ENCODE measurements at places on chromosomes 5 and 9.

GRCh38 chr5:89204756-89205155 lies 321.8 kb upstream of the MEF2C start:
- DNase-seq = peak; percentile 40

DNA sequence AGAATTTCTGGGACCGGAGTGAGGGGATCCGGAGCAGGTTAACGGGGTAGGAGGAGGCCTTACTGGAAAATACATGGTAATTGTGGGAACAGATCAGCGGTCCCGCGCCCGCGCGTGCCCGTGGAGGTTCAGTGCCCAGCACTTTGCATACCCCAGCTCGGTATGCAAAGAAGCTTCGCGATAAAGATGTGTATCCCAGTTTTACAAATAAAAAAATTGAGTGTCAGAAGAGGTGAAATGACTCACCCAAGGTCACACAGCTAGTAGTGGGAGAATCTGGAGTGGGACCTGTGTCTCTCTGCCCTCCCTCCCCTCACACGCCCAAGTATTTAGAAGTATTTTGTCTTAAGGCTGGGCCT lies 967 bp downstream of the NEURL1B start:
- no peak for DNase-seq

- DNase-seq = peak; percentile 100
Measured at GRCh38 chr9:115591584-115591984, 473.6 kb upstream of the TNC start.

DNA sequence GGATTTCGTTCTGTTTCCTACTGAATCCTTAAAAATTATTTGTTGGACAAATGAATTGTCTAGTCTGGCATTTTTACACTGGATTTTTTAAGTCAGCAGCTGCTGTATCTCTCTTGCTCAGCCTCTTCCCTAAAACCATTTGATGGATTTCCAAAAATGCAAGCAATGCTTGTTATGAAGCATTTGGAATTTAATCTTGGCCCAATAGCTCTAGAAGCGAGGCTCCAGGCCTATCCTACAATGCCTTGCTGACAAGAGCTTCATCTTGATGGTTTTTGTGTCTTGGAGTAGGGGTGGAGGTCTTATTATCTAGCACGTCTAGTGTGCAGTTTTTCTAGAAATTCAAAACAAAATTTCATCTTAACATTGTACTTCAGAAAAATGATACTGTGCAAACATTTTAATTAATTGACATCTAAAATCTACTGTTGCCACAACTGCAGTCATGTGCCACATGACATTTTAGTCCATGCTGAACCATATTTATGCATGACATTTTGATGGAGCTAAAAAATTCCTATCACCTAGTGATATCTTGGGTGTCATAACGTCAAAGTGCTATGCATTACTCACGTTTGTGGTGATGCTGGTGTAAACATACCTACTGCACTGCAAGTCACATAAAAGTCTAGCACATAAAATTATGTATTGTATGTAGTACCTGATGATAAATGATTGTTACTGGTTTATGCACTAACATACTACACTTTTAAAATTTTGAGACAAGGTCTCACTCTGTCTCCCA lies 5.9 kb upstream of the RAD23B start:
- no peak for DNase-seq

- no peak for DNase-seq
Measured at GRCh38 chr9:117253261-117253660, 161.6 kb downstream of the ASTN2 start.

DNA sequence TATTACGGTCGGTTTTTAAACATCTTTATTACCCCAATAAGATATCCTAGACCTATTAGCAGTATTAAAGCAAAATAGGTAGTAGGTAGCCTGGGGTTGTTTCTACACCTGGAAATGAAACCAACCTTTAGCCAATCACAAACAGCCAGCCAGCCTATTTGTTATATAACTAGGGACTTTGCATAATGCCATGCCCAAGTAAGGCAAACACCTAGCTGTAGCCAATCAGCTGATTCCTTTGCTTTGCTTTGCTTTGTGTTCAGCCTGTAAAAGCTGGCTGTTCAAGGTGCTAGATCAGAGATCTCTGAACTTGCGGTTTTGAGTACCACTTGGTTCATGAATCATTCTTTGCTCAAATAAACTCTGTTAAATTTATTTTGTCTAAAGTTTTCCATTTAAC lies 46.5 kb upstream of the SETD9 start:
- no peak for DNase-seq

- peak; percentile 25 for DNase-seq
Measured at GRCh38 chr5:125410537-125411070, 664.2 kb upstream of the ZNF608 start.

GRCh38 chr9:23829580-23830475 lies 3.8 kb upstream of the ELAVL2 start:
- DNase-seq = no peak

- DNase-seq = no peak
Measured at GRCh38 chr9:86201474-86202337, 57.8 kb downstream of the C9orf153 start.

GRCh38 chr5:160183075-160183474 lies 46.2 kb upstream of the FABP6 start:
- no peak for DNase-seq

- no peak for DNase-seq
Measured at GRCh38 chr9:133979273-133979920, 12.7 kb downstream of the VAV2 start.

DNA sequence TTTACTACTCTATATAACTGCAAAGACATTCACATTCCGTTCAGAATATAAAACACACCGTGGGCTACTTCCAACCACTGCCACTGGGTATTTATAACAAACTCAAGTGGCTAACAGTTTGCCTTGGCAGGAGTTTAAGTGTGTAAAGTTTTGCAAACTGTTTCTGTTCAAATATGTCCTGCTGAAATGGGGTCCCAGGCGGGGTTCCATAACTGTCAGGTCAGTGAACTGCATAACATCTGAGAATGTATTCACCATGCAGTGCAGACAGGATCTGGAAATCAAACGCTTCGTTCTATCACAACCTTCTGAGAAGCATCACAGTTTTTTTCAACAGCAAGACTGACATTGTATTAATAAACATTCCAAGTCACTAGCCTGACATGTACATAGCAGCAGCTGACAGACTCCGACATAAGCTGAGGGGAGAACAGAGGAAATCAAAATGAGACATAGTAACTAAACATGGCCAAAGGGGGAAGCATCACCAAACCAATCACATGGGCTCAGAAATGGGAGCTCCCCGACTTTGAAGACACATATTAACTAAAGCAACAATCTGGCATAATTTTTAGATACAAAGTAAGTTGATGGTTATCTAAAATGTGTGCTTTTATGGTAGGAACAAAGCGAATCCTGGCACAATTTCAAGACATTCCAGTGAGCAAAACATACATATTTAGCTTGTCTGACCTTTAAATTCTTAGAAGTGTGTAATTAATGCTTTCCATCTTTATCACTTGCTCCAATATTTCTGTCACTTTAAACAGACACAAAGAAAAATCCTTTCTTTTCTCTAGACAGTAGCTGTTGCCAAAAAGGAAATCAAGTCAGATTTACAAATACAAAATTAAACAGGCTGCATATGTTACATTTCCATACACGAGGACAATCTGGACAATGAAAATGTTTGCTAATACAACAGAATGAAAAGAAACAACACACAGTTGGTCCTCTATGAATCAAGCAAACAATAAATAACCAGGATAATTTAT lies 156.8 kb downstream of the MAPKAP1 start:
- no peak for DNase-seq

DNA sequence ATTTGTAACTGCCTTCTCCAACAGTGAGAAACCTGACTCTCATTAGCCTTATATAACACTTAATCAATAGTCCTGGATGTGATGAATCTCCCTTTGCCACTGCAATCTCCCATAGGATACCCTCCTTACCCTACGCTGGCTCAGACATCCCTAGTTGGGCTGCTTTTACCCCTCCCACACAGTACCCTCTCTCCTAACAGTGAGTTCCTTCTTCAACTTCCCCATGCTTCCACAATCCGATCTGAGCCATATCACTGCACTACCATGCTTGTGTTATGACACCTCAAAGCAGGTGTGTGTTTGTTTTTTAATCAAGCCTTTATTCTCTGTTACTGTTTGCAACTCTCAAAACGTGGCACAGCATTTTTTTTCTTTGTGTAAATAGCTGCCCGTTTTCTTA lies 60.5 kb upstream of the C9orf72 start:
- no peak for DNase-seq

- DNase-seq = no peak
Measured at GRCh38 chr5:176413709-176414191, 2.6 kb downstream of the CLTB start.

- peak; percentile 82 for DNase-seq
Measured at GRCh38 chr9:75148561-75148960, 60.2 kb downstream of the OSTF1 start.

- no peak for DNase-seq
Measured at GRCh38 chr5:111232311-111233051, 8.3 kb downstream of the CAMK4 start.

GRCh38 chr5:160450164-160450932 lies 28.7 kb downstream of the PTTG1 start:
- DNase-seq = no peak
